ENCODE measurements at places on chromosomes 13 and 19.

- no peak for DNase-seq
Measured at GRCh38 chr13:85557691-85558467, 241.3 kb downstream of the SLITRK6 start.

DNA sequence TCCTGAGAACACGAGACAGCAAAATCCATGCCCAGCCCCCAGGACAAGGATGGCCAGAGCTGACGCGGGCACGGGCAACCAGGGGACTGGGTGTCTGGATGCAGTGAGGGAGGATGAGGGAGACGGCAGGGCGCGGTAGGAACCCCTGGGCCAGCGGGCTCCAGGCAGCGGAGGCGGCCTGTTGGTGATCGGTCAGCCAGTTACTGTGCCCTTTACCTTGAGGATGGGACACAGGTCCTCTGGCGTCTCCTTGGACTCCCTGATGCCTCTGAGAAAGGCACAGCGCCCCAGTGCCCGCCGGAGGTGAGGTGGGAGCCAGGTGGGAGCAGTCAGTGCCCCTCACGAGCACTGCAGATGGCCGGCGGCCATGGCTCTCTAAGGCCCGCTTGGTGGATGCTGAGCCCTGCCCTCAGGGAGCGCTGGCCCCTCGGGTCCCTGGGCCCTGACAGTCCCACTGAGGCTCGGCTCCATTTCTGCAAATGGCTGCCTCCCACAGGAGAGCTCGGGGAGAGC lies 31.2 kb downstream of the C13orf46 start:
- DNase-seq: no peak

DNA sequence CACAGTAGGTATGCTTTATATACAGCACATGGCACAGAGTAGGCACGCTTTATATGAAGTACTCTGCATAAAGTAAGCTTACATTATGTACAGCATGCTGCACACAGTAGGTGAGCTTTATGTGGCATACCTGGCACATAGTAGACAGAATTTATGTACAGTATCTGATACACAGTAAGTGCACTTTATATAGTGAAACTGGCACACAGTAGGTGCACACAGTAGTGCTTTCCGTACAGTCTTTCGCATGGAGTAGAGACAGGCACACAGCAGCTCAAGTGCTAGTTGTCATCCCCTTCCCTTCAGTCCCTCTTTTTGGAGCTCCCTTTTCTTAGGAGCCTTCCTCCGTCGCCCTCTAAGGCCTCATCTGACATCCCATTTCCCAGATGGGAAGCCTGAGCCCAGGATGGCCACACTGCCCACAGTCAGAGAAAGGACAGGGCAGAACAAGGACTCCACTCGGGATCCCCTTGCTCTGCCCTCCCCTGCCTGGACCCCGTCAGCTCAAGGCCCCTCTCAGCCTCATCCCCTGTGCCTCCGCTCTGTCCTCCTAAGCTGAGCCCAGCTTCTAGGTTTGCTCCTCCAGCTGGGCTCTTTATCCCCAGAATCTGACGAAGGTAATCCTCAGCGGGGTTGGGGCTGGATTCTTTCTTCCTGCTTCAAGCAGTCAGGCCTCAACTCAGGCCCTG lies 852 bp upstream of the CYP4F12 start:
- DNase-seq: no peak

GRCh38 chr13:46831588-46832194 lies 34.7 kb upstream of the ESD start:
- DNase-seq: no peak

- DNase-seq: no peak
Measured at GRCh38 chr13:43822969-43823368, 36.2 kb upstream of the ENOX1 start.

GRCh38 chr13:113091891-113092775 lies 13.5 kb upstream of the F7 start:
- no peak for DNase-seq

DNA sequence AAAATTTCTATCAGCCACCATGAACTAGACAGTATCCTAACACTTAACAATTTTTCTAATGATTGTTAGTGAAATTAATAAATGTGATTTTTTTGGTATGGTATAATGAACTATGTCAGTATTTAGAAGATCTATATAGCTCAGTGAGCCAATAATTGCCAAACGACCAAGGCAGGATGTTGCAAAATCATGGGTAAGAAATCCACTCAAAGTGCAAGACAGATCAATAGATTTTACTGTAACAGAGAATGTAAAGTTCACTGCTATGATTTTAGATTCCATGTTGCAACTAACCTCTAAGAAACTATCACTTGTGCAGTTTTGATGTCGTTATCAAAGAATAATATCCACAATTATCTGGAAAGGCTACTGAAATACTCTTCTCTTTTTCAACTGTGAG lies 44.0 kb upstream of the MYCBP2 start:
- no peak for DNase-seq

DNA sequence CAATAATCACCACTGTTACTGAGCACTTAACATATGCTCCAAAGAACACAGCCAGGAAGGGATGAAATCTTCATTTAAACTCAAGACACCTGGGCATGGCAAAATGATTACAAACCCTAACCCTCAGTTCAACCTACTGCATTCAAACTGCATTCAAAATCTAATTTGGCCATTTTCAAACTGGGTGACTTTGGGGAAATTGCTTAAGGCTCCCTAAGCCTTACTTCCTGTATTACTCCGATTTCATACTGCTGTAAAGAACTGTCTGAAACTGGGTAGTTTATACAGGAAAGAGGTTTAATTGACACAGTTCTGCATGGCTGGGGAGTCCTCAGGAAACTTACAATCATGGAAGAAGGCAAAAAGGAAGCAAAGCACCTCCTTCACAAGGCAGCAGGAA lies 50.4 kb downstream of the CBY2 start:
- DNase-seq: no peak

DNA sequence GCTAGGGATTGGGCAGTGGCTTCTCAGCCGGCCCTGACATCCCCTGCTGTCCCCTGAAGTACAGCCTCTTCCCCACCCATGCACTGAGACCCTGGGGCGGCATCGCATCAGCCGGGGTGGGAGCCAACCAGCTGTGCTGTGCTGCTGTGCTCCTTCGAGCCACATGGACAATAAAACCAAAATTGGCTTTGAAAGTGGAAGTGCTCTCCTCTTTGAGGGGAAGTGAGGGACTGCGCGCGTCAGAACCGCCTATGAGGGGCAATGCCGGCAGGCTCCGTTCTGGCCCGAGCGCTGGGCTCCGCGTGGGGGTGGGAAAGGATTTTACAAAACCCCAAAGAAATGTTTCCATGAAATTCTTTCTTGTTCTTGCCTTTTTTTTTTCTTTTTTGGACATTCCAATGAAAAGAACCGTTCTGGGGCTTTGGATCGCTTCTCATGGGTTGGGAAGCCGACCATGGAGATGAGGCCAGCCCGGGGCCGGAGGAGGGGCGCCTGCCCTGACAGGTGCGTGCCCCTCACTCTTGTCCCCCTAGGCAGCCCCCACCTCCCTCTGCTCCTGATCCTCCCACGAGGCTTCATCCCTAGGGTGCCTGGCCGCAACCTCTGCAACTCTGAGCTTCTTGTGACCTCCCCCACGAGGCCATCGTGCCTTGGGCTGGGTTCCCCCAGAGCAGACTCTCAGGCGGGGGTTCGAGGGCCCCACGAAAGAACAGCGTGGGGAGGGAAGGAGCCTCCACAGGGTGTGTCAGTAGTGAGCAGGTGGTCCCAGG lies 22.6 kb downstream of the KLHL26 start:
- DNase-seq: no peak

- no peak for DNase-seq
Measured at GRCh38 chr13:66513728-66514127, 716.4 kb downstream of the PCDH9 start.

- no peak for DNase-seq
Measured at GRCh38 chr13:64845110-64845509, 2385.0 kb downstream of the PCDH9 start.

DNA sequence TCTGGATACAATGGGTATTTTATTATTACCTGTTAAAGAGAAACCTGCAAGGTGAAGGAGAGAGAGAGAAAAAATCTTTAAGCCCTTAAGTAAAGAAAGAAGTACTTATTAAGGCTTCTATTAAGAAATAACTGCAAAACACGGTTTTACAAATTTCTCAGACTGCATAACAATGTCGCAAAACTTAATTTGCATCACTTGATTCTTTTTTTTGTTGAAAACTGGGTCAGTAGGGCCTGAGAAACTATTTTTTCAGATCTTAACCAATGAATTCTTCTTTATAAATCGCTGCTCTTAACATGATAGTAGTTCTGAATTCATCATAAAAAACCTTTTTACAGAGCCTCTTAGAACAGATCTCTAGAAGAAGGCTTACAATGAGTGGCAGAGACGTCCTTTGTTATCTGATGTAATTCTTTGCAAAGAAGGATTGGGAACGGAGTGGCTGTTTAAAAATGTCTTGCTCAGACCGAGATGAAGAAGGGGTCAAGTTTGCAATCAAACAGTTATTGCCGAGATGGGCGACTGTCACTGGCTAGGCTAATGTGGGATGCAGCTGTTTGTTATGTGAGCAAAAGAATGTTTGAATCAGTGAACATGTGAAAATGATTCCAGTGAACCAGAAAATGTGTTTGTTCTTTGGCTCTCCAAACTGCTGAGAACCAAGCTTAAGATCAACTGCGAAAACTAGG lies 76.3 kb downstream of the ZNF536 start:
- DNase-seq: no peak

- no peak for DNase-seq
Measured at GRCh38 chr19:34837262-34837661, 64.2 kb upstream of the ZNF599 start.

GRCh38 chr19:57389194-57389729 lies 392 bp upstream of the ZNF548 start:
- no peak for DNase-seq

DNA sequence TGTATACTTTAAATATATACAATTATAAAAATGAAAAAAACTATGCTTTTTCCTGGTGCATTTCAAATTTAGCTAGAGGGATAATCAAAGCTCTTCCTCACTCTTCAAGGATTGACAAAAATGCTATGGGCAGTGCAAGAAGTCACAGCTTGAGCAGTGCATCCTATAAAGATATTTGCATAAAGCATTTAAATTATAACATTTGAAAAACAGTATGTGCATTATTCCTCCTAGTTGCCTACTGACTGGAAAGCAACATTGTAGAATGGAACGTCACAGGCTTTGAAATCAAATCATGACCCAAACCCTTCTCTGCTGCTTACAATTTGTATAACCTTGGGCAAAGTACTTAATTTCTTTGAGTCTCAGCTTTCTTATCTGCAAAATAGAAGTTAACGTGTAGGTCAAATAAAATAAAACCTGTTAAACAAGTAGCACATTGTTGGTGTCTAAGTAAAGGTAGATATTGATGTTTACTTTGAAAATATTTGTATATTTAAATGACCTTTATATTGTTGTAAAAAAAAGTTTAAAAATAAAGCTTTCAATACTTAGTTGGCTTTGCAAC lies 9.2 kb upstream of the KLHL1 start:
- DNase-seq: no peak

DNA sequence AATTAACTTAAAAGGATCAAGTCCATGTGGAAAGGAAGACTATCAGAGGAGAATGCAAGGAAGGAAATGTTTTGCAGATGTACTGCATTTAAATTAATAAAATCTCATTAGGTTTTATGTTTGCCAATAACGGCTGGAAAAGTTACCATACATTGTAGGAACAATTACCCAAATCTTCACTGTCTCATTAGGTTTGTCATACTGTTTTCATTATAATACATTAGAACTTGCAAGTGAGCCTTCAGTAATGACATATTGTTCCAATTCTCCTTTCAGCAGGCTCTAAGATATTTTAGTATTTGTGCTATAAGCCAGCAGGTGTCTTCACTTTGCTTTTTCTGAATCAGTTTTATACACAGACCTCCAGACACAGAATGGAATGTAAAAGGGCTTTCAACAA lies 661.6 kb upstream of the KLHL1 start:
- DNase-seq: no peak

- DNase-seq: no peak
Measured at GRCh38 chr13:94056362-94056990, 423.0 kb downstream of the DCT start.

DNA sequence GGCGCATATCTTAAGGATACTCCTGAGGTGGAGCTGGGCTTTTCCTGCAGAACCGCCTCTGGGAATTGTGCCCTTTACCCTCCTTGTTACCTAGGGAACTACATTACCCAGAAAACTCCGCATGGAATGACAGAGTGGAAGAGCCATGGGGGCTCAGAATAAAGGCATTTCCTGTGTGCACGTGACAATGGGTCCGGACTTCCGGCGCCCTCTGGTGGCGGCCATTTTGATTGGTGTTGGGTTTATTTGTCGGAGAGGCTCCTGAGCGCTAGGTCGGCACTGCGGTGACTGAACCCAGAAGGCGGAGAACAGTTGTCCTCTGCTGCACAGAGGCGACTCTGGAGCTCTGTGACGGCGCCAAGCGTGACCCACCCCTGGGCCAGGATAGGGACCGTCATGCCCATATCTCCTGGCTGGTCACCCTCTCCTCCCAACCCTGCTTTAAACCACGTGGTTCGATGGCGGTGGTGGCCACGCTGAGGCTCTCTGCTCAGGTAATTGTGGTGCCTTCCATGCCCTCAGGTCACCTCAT lies at the start of gene ZNF587B:
Gene ZNF587B (plus strand): TSS at position 229 of the 532 bp plus-strand sequence. CDS start 230 bp downstream, at position 459.
- DNase-seq: peak; percentile 56

DNA sequence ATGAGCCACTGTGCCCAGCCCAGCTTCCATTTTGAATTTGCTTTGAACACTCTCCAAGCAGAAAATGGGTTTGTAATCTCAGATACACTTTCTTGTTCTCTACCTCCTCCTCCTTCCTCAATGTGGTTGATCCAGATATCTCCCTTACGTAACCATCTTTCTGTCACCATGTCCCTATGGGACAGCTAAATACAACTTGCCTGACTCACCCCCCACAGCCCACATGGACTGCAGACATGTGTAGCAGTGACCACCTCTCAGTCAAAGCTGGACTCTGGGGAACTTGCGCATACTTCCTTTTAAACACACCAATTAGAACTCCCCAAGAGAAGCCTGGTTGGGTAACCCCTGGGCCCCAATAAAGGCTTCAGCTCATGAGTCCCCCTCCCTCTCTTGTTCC lies 10.8 kb upstream of the ZNF799 start:
- DNase-seq: no peak

GRCh38 chr19:48997972-48998371 lies 4.3 kb downstream of the RUVBL2 start:
- DNase-seq: no peak

- no peak for DNase-seq
Measured at GRCh38 chr19:40613690-40614621, 12.8 kb downstream of the LTBP4 start.

GRCh38 chr13:21111546-21111945 lies 50.2 kb upstream of the LATS2 start:
- DNase-seq: no peak

- no peak for DNase-seq
Measured at GRCh38 chr13:43910856-43911255, 31.2 kb downstream of the LACC1 start.

GRCh38 chr13:83731113-83731512 lies 151.2 kb downstream of the SLITRK1 start:
- no peak for DNase-seq

Data from occipital lobe (tissue), 3 donors.